ENCODE measurements at places on chromosomes 13 and 19.
A peak's percentile ranks its signal among the peaks of the same experiment; 100 is the strongest.

- DNase-seq: no peak
Measured at GRCh38 chr19:49344505-49345423, 9.6 kb downstream of the CD37 start.

GRCh38 chr19:2902590-2903218, 2.0 kb downstream of the ZNF57 start:
- DNase-seq: no peak

- no peak for DNase-seq
Measured at GRCh38 chr19:34793565-34793964, 20.6 kb upstream of the ZNF599 start.

GRCh38 chr13:30877335-30877734, 28.7 kb upstream of the MEDAG start:
- DNase-seq: no peak

- no peak for DNase-seq
Measured at GRCh38 chr19:555474-555808, 11.6 kb downstream of the GZMM start.

DNA sequence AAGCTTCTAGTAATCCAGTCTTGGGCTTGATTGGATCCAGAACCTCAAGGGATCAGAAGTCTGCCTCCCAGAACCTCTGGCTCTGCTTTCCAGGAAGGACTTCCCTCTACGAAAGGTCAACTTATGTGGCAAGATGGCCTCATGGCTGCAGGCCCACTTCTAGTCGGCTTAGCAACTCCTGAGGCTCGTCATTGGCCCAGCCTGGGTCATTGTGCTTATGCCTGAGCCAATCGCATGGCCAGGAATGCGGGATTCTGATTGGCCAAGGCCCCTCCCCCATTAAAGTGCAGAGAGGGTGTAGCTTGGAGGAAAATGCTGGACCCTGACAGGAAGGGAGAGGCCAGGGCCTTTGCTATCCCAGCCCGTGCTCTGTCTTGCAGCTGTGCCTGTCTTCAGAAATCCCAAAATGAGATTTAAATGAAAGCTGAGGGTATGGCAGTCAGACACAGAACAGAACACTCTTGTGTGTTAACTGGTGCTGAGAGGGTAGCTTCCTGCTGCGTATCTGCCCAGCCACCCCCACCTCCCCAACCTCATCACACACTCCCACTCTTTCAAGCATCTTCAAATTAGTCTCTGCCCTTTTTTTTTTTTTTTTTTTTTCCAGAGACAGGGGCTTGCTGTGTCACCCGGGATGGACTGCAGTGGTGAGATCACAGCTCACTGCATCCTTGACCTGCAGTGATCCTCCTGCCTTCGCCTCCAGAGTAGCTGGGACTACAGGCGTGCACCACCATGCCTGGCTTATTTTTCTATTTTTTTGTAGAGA, 5.5 kb upstream of the CCNE1 start:
- no peak for DNase-seq

- no peak for DNase-seq
Measured at GRCh38 chr13:33057019-33057780, 41.0 kb downstream of the KL start.

GRCh38 chr19:14003251-14004055, 2.7 kb downstream of the RFX1 start:
- no peak for DNase-seq

GRCh38 chr19:28294395-28294794, 918.6 kb downstream of the UQCRFS1 start:
- no peak for DNase-seq

GRCh38 chr13:113064534-113065405, 40.8 kb upstream of the F7 start:
- no peak for DNase-seq

GRCh38 chr13:113739527-113740285, 19.3 kb upstream of the TMEM255B start:
- no peak for DNase-seq

DNA sequence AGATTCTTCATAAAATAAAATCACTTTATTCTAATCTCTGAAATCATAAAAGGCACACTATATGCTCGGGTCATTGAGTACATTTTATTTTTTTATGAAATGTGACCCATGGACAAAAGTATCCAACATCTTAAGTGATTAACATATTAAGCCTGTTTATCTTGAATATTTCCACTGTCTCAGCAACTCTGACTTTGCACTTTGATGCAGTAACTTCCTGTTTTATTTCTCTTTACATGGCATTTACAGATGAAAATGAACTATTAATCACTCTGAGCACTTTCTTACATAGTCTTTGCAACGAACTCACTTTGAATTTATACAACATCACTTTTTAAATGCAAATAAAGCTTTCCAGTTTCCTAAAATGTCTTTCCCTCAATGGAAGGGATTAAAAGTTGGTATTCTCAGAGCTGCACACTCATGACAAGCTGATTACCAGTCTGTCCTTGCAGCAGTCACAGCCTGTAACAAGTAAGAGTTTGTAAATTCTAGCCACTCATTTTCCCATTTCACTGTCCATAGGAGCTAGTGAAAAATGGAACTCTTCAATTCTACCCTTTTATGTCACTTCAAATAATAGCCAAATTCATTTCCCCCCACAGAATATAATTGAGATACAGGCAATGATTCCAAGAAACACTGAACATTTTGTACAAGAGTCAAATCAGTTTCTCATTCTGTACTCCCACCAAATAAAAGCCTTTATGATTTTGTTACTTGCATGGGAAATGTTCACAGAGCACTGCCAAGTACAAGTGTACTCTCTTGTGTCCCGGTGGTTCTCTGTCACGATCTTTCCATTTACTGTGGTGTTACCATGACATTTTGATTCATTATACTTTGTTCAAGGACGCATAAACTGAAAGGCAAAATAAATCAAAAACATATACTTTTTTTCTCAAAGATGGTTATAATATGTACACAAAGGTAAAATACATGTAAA, 1968.9 kb downstream of the PCDH9 start:
- no peak for DNase-seq

- peak; percentile 31 for DNase-seq
Measured at GRCh38 chr19:39110263-39110967, 15.2 kb upstream of the PAK4 start.

- no peak for DNase-seq
Measured at GRCh38 chr13:98141509-98142379, 1.1 kb upstream of the FARP1 start.

- DNase-seq: no peak
Measured at GRCh38 chr19:55447421-55448174, 4.5 kb upstream of the SHISA7 start.

DNA sequence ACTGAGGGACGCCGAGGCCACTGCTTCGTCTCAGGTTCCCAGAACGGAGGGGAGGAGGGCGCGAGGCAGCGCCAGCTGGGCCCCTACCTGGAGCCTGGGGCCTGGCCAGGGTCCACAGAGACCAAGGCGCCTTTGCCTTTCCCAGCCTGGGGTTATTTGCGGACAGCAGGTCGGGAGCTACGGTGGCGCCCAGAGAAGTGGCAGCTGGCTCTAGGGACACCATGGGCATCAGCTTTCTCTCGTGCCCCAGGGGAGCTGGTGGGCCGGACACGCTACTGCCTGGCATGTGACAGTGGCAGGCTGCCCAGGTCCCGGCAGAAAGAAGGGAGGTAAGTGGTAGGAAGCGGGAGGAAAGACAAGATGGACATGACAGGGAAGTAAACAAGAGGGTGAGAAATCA, 19.0 kb downstream of the AKT2 start:
- no peak for DNase-seq

DNA sequence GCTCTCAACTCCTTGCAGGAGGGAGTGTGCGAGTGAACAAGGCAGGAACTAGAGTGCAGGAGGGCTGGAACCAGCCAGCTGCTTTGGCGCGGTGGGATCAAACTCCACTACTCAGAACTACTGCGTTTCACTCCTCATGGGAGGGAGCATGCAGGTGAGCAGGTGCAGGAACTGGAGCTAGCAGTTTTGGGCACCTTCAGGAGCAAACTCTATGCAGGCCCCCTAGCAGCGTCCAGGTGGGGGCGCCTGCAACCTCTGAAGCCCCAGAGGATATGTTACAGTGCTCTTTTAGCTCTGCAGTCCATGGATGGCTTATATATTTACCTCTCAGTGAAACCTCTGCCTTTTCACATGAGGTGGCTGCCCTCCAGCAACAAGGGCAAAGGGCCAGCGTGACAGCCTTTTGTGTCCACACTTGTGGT, 1303.4 kb downstream of the PCDH9 start:
- DNase-seq: no peak

- no peak for DNase-seq
Measured at GRCh38 chr13:40152145-40152544, 496.7 kb downstream of the COG6 start.

- DNase-seq: no peak
Measured at GRCh38 chr13:113238536-113238935, 29.1 kb downstream of the CUL4A start.

GRCh38 chr13:48448959-48449614, 36.2 kb upstream of the LPAR6 start:
- DNase-seq: no peak

DNA sequence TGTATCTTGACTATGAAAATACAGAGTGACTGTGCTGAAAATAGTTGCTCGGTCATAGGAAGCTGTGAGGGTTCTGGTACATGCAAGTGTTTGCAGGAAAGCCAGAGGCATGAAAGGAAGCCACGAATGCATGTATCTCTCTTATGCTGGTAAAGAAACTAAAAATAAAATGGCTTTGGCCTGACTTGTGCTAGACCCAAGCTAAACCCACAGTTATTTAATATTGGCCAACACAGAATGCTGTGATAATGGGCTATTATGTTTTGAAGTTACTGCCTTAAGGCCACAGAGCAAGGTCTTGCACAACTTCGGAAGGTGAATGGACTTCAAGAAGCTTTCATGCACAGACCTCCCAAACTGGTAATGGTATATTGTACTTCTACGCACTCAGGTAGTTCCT, 518.2 kb upstream of the HTR2A start:
- no peak for DNase-seq

DNA sequence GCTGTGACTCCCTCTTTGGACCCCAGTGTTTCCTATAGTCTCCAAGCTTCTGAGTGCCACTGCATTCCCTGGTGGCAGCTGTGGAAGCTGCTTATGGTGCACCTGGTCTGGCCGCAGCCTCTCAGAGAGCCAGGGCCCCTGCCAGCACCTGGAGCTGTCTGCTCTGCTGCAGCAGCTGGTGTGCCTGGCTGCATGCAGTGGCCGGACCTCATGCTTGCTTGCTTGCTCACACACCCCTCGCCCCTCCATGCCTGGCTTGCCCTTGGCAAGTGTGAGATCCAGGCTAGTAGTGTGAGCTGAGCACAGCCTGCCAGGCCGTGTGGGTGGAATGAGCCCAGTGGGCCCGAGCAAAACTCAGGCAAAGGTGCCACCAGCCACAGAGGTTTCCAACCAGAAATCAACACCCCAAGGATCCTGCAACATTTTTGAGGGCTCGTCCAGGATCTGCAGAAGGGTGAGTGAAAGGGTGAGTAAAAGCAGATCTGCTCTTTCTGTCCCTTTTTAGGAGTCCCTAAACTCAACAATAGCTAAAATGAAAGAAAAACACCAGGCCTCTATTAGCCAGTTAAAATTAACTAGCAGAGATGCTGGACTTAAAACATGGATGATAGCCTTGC, 7.6 kb upstream of the MLLT1 start:
- DNase-seq: no peak

DNA sequence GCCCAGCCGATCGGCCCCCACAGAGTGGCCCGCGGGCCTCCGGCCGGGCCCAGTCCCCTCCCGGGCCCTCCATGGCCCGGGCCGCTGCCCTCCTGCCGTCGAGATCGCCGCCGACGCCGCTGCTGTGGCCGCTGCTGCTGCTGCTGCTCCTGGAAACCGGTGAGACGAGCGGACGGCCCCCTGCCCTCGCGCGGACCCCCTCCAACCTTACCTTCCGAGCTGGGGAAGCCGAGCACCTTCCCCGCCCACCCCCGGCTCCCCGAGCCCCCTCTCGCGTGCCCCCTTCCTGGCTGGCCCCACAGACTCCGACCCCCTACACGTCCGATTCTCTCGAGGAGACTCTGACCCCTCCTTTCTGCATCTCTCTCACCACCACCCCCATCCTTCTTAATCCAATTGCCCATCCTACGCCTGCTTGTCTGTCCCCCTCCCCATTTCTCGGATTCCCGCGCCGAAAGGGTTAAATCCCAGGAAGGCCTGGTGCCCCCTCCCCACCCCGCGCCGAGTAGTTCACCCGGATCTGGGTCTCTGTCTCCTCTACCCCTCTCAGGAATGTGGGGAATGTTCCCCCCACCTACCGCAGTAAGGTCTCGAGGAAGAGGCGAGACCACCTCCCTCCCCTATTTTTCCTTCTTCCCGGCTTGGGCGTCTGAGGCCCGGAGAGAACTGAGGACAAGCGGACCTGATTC, 502 bp downstream of the NECTIN2 start:
- DNase-seq: no peak

- DNase-seq: no peak
Measured at GRCh38 chr19:13057147-13057572, 45.5 kb downstream of the LYL1 start.

- DNase-seq: no peak
Measured at GRCh38 chr19:35497406-35497805, 7.1 kb upstream of the KRTDAP start.

DNA sequence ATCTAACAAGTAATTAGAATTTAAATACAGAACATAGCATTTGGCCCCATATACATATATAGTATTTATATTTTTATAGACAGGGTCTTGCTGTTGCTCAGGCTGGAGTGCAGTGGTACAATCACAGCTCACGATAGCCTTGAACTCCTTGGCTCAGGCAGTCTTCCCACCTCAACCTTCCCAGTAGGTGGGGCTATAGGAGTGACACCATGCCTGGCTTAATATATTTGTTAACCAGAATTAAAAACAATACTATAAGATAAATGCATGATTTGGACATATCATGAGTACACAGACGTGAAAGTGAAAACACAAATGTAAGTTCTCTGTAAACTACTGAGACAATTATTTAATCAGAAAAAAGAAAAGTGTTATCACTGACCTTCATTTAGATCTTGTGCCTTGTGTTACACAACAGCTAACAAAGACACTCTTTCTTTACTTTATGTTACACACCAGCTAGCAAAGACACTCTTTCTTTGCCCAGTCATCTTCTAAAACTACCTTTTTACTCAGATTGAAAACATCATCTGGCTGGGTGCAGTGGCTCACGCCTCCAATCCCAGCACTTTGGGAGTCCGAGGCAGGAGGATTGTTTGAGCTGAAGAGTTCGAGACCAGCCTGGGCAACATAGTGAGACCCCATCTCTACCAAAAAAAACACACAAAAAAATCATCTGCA, 22.6 kb downstream of the CARS2 start:
- no peak for DNase-seq

- no peak for DNase-seq
Measured at GRCh38 chr19:1252821-1253513, 4.6 kb downstream of the MIDN start.

- no peak for DNase-seq
Measured at GRCh38 chr19:49256691-49257090, 68.3 kb downstream of the SLC6A16 start.

- no peak for DNase-seq
Measured at GRCh38 chr13:35954207-35954560, 177.0 kb downstream of the DCLK1 start.

DNA sequence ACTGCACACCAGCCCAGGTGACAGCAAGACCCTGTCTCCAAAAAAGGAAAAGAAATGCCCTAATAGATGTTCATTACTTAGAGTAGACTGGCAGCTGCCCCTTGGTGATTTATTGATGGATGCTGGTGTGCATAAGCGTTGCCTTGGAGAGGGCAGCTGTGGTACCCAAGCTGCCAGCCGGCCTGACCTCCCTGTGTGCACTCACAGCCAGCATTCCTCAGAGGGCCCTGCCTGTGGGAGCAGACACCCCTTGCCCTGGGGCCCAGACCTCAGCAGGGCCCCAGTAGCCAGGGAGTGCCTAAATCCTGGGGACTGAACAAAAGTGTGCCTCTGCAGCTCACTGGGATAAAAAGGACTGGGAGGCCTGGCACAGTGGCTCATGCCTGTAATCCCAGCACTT, 7.8 kb upstream of the ACTN4 start:
- no peak for DNase-seq
